Activated naive CD8-positive, alpha-beta T cell treated with anti-CD3 and anti-CD28 coated beads, Interleukin-2, amount 50 U/mL, for 16 hours (primary cell): ENCODE measurements at places on chromosomes 2 and 18.

DNA sequence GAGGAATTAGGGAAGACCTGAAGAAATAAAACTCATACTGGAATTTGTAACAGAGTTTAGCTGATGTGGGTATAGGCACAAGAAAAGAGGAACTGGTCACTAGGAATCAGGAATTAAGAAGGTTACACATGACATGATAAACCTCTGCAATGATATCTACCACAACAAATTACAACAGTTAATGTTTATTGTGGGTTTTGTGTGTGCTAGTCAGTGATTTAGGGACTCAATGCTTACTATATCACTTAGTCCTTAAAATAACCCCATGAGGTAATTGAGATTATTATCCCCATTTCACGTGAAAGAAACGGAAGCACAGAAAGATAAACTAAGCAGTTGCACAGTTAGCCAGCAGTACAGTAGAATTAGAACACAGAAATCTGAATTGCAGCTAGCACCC is 415.8 kb upstream of the ZEB2 start:
- DNase-seq, result no peak

DNA sequence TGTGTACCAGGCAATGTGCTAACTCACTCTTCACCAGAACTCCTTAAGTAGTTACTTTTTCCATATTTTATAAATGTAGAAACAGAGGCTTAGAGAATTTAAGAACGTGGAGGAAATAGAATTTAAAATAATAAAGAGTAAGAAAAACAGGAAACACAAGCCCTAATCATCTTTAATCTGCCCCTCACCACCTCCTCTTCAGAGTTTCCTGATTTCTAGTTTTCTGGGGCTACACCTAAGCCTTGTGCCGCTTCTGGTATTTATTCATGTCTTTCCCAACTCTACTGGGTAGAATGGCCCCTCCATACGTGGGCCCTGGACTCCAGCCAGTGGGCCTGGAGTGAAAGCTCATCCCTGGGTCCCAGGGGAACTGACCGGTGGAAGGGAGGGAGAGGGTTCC is 85.4 kb downstream of the RTN4 start:
- DNase-seq, result no peak

- DNase-seq, result no peak
These were observed 12.7 kb downstream of the INPP5D start for GRCh38 chr2:233072838-233073237.

GRCh38 chr18:13366541-13366940 is 148.0 kb downstream of the LDLRAD4 start:
- no peak for DNase-seq

DNA sequence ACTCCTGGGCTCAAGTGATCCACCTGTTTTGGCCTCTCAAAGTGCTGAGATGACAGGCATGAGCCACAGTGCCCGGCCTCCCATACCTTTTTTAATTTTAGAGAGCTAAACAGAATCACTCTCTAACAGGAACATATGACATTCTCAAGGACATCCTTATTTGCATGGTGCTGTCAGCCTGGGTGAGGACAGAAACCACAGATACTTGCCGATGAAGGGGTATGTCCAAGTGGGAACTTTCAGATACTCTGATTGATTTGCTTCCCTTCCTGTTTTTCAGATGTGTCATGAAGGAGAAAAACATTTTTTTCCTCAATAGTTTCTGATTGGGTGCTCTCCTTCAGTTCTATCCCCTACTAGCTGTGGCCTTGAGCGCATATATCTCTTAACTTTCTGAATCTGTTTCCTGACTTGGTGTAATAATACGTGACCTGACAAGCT is 49.6 kb downstream of the MYO3B start:
- DNase-seq, result no peak

GRCh38 chr2:219285894-219286425 is 6.8 kb downstream of the DNAJB2 start:
- DNase-seq, result no peak

- DNase-seq, result no peak
These were observed 65.6 kb upstream of the STON1 start for GRCh38 chr2:48464264-48464795.

- no peak for DNase-seq
These were observed 112.9 kb upstream of the ATP8B1 start for GRCh38 chr18:57915865-57916582.

DNA sequence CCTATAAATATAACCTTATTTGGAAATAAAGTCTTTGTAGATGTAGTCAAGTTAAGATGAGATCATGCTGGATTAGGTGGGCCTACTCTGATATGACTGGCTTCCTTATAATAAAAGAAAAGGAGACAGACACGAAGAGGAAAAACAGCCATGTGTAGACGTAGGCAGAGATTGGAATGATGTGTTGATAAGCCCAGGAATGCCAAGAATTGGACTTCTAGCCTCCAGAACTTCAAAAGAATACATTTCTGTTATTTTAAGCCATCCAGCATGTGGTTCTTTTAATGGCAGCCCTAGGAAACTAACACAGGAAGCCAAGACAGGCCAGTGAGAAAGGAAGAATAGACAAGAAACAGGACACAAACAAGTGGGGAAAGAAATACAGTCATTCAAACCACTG is 68.6 kb downstream of the NYAP2 start:
- DNase-seq, result no peak

- no peak for DNase-seq
These were observed 986.5 kb downstream of the TDRD15 start for GRCh38 chr2:22110244-22110651.

DNA sequence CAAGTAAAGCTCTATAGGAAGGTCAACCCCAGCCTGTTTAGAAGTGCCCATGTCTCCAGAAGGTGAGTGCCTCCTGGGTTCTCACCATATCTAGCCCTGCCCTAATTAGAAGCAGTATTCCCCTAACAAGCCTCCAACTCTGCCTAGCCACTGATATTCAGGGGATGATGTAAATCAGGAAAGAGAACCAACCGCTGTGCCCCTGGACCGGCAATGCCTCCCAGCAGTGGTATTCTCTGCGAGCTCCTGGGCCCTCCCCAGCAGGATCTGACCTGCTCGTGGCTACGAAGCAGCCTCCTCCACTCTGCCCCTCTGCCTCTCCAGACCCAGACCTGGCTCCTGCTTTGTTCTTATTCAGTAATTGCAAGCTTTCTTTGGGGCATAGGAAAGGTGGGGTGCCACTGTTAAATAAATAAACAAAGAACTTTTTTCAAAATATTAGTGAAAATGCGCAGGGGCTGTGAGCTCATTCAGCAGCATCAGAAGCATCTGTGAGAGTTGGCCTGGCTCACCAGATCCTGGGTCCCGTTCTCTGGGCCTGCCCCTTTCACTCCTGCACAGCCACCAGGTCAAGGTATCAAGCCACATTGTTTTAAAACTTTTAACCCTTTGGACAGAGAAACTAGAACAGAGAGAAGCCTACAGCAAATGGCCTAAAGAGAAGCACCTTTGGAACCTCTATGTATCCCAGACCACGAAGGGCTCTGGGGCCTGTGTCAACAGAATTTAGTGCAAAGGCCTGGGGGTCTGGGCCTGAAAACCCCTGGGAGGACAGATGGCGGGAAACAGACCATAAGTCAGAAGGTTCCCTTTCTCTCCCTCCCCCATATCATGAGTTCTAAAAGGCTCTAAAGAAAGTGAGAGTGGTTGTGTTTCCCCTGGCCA is 11.9 kb downstream of the MREG start:
- no peak for DNase-seq

GRCh38 chr2:174522553-174522952 is 35.7 kb upstream of the GPR155 start:
- DNase-seq, result no peak

DNA sequence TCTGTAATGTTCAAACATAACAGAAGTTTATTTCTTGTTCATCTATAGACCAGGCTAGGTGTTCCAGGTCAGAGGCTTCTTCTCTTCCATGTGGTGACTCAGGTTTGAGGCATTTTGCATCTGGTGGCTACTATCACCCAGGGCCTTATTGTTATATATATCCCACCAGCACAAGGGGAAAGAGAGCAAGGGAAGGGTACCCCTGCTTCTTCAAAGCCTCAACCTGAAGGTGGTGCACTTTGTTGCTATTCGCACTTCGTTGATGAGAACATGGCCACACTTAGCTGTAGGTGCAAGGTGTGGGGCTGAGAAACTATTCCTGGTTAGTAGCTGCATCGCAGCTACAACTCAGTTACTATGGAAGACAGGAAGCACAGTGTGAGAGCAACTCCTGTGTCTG is 27.4 kb upstream of the SLC3A1 start:
- DNase-seq, result no peak

GRCh38 chr2:66495788-66496640 is 61.1 kb downstream of the MEIS1 start:
- no peak for DNase-seq

DNA sequence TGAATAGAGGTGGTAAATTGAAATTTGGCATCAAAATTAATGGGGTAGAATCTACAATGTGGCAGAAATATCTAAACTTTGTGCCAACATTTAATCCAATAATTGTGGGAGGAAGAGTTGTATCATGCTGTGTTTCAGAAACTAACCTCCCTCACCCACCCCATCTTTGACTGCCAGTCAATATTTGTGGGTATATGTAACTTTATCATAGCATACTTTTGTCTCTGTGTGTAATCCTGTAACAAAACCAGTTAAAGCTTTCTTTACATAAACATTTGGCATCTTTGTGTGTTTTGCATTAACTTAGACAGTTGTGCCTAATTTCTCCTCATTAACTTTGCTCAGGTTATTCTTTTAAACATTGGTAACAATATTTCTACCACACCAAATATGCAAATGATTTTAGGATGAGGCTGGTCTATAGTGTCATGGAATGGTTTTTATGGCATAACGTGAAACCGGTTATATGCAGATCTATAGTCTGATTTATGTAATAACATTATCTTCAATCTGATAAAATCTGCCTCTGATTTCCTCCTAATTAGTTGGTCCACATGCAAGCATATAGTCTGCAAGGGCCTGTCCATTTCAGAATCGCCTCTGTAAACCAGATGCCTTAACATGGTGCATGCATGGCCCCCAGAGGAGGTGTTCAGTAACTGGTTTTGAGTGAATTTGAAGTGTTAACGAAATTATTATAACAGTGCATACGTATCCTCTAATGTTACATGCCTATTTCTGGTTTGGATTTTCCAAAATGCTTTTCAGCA is 84.3 kb downstream of the ACSL3 start:
- DNase-seq, result no peak

GRCh38 chr18:68417826-68418225 is 297.1 kb downstream of the TMX3 start:
- no peak for DNase-seq

DNA sequence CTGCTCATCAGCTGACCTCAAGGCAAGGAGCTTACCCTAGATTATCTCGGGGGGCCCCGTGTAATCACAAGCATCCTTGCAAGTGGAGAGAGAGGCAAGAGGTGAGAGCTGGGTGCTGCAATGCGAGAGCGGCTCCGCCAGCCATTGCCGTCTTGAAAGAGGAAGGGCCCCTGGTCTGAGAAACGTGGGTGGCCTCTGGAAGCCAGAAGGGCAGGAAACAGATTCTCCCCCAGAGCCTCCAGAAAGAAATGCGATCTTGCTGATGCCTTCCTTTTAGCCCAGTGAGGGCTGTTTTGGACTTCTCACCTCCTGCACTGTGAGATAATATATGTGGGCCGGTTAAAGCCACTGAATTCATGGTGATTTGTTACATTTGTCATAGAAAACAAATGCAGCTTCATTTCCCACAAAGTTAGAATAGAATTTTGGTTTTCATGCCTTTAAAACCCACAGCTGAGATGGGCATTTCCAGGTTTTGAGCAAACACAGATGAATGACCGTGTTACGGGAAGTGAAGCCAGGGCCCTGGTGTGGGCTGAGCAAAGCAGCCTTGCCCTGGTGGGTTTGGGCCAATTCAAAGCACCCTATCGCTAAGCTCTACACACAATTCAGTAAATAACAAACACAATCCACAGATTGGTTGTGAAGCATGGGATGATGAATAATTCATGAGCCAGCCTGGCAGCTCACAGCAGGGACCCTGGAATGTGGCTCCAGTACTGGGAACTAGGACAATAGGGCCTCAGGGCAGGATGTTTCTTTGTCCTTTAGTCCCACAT is 319.9 kb upstream of the HS6ST1 start:
- DNase-seq, result no peak

GRCh38 chr2:191968120-191968519 is 121.2 kb upstream of the CAVIN2 start:
- no peak for DNase-seq

DNA sequence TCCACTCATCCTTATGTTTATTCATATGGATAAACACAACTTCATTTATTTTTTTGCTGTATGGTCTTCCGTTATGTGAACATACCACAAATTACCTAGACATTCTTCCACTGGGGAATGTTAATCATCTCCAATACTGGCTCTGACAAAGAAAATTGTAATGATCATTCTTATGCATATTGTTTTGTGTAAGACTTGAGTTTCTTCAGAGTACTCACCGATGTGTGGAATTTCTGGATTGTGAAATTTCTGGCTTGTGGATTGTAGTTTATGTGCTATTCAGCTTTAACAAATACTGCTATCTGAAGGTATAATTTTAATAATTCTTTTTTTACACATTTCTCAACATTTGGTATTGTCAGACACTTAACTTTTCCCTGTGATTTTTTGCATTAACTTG is 212.2 kb upstream of the THUMPD2 start:
- no peak for DNase-seq

- no peak for DNase-seq
These were observed 41.4 kb downstream of the KLHL29 start for GRCh38 chr2:23426263-23426905.

DNA sequence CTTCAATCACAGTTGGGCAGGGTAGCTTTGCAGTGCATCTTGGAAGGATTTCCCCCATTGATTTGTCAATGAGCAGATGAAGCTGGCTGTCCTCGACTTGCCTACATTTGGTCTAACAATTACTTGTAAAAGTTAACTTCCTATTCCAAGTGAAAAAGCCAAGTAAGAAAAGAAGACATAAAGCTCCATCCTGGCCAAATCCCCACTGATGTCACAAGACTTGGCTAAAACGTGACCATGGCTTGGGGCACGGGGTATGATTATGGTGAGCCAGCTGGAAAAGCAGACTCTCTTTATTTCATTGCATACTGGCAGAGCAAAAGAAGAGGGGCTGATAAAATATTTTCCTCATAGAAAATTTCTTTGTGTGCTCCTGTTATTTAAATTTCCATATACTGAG is 25.4 kb upstream of the PID1 start:
- DNase-seq, result no peak

GRCh38 chr2:67142071-67142470 is 255.1 kb upstream of the ETAA1 start:
- DNase-seq, result no peak

DNA sequence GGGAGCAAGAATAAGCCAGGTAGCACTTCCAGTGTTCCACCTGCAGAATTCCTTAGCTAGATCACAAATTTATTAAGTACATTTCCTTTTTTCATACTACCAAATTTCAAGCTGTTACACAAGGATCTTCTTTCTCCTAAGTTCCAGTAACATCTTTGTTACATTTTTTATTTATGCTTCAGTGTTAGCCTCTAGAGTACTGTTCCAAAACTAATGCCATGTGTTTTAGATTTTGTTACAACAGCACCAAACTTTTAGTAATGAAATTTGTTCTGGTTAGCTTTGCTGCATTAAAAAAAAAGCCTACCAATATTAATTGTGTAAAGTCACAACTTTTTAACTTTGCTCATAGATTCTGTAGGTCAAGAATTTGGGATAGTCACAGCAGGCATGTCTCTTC is 161.1 kb downstream of the CAMKMT start:
- no peak for DNase-seq
